ENCODE measurements at places on chromosomes 1 and 21.

GRCh38 chr1:200779326-200779725 lies 40.6 kb downstream of the CAMSAP2 start:
- DNase-seq = no peak

GRCh38 chr21:42784896-42785451 lies 94.4 kb downstream of the WDR4 start:
- DNase-seq = no peak

DNA sequence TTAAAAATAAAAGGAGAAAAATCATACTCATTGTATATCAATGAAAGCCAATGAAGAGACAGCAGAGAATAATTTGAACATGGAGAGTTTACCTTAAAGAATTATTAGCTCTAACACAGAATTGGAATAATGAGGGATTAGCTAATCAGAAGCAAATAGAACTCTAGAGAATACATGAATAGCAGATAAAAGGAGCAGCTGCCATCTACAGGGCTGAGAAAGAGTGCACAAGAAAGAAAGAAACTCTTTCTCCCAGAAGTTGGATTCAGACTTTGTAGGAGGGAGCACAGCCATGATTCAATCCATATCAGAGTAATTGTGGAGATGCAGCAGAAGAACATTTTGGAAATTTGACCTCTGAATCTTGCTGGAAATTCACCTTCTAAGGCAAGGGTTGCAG lies 1171.2 kb downstream of the PLA2G4A start:
- no peak for DNase-seq

DNA sequence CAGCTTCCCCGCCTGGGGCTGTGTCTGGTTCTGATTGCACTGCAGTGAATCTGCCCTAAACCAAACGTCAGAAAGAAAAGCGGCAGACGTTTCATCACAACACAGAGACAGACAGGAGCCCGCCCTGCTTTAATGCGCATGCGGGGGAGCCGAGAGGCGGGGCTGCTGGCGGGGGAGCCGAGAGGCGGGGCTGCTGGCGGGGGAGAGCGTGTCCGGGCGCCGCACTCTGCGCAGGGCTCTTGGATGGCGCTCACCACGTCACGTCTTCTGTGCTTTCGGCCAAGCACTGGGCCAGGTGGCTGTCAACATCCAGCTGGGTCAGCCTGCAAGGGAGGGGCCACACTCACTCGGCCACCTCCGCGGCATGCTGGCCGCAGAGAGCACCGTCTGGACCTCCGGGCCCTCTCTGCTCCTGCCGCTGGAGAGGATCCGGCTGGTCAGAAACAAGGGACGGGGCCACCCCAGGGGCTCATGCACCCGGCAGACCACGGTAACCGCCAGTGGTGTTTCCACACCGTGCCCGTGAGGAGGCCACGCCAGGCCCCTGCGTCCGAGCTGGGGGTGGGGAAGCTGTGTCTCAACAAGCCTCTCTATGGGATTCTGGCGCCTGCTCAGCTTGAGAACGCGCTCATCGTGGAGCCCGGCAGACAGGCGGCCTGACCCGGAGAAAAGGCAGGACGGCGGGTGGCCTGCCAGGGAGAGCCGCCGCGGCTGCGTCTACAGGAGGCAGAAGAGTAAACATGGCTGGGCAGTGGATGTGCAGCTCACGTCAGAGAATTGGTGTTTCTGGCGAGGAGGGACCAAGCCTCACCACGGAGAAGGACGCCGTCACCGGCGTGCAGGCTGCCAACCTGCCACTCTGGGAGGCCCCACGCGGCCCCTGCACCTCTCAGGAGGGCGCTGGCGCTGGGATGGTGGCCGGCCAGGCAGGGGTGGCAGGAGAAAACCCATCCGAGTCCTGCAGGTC lies 4.8 kb downstream of the FAAP20 start:
- peak; percentile 85 for DNase-seq

DNA sequence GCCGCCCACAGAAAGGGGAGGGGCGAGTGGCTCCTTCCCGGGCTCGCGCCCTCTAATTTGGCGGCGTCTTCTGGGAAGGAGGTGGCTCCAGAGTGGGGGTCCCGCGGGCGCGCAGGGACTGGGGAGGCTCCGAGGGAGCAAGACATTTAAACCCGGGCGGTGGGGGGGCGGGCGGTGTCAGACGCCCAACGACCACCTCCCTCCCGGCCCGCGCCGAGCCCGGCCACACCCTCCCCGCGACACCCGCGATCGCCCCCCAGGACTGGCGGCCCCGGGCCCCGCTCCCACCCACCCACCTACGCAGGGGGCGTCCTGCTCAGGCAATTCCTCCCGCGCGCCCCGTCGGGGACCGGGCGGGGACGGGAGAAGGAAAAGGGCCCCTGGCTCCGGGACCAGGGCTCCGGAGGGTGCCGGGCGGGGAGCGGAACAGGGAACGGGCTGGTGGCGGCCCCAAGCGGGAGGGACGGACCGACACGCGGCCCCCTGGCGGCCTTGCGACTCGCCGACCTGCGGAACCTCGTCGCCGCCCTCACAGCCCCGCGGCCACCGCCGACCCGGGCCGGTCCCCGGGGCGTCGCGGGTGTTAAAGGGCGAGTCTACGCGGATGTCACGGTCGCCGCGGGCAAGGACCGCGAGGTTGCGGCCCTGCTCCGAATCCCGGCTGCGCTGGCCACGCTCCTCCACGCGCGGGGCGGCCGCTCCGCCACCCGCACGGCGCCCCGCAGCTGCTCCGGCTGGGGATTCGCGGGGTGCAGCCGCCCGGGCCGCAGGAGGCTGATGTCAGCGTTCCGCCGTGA lies 94.0 kb upstream of the FMN2 start:
- no peak for DNase-seq

DNA sequence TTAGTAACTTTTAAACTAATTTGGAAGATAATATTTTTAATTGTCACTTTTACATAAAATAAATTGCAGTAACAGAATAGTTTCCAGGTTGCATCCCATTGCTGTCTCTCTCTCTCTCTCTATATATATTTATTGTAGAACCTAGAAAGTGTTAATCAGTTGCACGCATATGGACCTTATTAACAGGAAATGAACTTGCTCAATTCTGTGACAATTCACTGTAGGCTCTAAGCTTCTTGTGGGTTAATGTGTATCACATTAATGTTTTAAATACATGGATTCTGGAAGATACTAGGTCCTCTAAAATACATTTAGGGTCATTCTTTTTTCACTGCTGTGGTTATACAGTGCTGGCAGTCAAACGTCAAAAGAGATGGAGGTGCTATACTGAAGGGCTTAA lies 33.1 kb downstream of the LRRC71 start:
- no peak for DNase-seq

DNA sequence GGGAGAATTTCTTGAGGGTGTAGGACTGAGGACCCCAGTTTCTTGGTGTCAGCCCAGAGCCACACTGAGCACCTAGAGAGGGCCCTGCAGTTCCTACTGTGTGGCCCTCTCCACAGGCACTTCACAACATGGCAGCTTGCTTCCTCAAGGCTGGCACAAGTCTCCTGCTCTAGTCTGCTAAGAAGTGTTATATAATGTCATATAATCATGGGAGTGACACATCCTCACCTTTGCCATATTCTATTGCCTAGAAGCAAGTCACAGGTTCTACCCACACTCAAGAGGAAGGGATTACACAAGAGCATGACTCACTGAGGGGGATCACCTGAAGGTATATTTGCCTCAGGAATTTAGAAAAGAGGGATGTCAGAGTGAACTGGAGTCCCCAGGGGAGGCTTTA lies 5.5 kb upstream of the SNX27 start:
- no peak for DNase-seq

GRCh38 chr1:66366634-66367033 lies 167.3 kb upstream of the SGIP1 start:
- DNase-seq = no peak

DNA sequence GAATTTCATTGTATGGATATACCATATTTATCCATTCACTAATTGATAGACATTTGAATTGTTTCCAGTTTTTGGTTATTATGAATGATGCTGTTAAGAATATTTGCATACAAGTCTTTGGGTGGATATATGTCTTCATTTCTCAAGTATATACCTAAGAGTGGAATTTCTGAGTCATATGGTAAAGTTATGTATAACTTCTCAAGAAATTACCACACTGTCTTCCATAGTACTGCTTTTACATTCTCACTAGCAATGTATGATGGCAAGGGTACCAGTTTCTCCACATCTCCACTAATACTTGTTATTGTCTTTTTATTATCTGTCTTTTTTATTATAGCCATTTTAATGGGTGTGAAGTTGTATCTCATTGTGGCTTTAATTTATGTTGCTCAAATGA lies 74.6 kb upstream of the TENT5C start:
- no peak for DNase-seq

GRCh38 chr1:67230539-67230938 lies 64.3 kb downstream of the IL23R start:
- no peak for DNase-seq

- no peak for DNase-seq
Measured at GRCh38 chr1:91683598-91683951, 182.9 kb downstream of the CDC7 start.

DNA sequence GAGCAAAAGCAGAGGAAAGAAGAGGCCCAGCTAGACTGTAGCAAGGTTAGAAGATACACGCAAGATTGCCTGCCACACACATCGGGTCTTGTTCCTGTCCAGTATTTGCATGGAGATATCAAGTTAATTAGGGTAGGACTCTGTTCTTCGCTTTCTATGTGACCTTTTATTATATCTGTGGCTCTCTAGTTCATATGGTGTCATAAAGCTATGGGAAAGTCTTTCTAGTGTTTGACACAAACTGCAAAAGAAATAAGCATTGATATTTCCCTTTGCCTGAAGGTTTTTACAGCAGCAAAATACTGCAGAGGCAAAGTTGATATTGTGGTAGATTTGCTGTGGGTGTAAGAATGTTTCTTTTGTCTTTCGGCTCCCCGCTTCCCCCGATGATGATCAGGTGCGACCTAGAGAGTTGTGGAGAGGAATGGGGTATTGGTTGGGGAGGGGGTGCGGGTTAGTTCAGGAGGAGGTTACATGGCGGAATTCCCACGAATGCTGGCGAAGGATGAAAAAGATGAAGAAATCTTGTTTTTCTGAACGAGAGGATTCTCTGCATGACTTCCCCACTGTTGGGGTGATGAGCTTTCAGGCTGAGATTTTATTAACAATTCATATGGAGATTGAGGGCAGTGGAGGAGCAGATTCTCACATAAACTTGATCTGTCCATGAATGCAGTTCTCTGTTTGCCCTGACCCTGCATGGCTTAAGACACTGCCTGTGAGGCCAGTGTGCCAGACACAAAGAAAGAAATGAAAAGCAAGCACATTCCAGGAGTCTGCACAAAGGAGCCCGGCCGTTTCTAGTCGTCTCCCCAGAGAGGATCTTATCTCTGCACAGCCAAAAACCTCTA lies 550.2 kb downstream of the USP25 start:
- no peak for DNase-seq

- no peak for DNase-seq
Measured at GRCh38 chr21:34345091-34345871, 18.5 kb upstream of the KCNE2 start.

DNA sequence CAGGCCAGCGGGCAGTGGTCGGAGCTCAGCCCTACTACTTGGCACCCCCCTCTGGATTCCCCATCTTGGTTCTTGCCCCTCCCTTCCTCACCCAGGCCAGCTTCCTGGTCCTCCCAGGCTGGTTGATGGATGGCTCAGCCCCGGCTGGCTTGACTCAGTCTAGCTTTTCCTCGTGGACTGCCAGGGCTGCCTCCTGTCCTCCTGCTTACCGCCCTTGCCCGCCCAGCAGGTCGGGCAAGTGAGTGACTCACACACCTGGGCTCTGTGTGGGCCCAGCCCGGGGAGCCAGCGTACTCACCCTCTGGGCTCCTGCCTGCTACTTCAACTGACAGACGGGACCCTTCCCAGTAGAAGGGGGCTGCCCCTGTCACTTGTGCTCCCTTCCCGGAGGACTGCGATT lies 19.5 kb upstream of the ARHGEF10L start:
- no peak for DNase-seq

GRCh38 chr1:106217765-106218164 lies 838.7 kb upstream of the PRMT6 start:
- no peak for DNase-seq

DNA sequence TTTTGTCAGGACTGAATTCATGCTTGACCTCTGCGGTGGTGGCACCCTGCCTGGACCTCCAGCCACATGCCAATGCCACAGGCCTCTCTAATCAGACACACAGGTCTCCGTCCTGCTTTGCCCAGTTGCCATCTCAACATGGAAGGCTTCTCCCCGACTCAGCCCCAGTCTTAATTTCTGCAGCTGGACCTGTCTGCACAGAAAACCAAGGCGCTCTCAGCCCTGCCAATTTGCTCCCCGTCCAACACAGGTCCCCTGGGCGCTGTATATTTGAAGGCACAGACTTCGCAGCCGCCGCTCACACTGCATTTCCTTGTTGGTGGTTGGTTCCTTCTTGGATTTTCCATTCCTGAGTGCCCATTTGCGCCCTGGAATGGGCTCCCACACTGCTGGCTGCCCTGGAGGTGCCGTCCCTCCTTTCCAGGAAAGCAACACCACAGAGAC lies 28.0 kb upstream of the PLEKHG5 start:
- no peak for DNase-seq

DNA sequence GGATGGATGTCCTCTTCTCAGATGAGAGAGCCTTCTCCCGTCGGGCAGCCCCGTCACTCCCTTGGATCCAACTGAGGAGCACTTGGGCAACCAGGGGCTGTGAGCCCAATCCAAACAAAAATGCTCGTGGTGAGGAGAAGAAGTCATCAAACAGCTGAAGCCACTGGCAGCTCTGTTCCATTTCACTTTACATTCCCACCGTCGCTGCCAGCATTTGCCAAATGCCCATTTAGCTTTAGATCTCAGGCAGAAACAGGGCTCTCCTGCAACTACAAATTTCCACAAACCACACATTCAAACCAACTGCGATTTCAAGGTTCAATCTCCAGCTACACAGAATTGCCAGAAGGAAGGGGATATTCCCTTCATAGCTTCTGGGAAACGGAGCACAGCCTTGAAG lies 634.6 kb downstream of the SMYD3 start:
- no peak for DNase-seq

Measured in stimulated activated CD4-positive, alpha-beta T cell treated with anti-CD3 and anti-CD28 coated beads, Interleukin-1b, Interleukin-23, amount 100 ng/mL, for 4 hours (primary cell).